ENCODE measurements at places on chromosomes 16 and 17.

DNA sequence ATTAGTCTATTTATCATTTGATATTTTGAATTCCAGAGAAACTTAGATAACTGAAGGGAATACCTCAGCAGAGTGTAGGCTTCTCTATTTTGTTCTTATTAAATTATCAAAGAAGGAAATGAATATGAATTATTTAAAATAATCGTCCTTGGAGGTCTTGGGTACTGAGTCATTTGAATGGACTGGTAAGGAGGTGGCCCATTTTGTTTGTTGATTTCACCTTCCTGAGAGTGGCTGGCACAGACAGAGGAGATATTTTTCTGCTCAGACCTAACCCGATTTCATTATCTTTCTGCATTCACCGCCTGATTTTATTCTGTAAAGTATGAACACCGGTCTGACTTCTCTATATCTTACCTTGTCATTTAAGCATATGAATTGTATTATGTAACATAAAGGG, 88.0 kb downstream of the USP22 start:
- no peak for DNase-seq

GRCh38 chr17:51263006-51263405, 2.7 kb downstream of the UTP18 start:
- DNase-seq: no peak

GRCh38 chr17:66018786-66019185, 173.1 kb downstream of the CEP112 start:
- DNase-seq: no peak

DNA sequence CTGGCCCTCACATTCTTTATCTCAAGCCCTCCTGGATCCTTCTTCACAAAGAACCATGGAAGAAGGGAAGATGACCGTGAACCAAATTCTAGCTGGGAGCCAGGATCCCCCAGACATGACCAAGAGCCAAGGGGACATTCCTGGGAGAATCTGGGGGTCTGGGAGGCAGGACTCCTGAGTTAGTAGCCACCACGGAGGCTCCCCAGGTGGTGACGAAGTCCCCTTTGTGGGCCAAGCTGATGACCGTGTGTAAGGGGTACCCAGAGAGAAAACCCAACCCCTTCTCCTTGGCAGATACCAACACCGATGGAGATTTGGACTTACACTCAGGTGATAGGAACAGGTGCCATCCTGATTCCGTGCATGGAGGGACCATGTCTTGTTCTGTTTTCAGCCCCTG, 6.8 kb upstream of the GFAP start:
- DNase-seq: no peak

GRCh38 chr16:684961-685696, 995 bp upstream of the JMJD8 start:
- DNase-seq: peak; percentile 77

- no peak for DNase-seq
Observed at GRCh38 chr16:47732122-47732521, 271.0 kb downstream of the PHKB start.

DNA sequence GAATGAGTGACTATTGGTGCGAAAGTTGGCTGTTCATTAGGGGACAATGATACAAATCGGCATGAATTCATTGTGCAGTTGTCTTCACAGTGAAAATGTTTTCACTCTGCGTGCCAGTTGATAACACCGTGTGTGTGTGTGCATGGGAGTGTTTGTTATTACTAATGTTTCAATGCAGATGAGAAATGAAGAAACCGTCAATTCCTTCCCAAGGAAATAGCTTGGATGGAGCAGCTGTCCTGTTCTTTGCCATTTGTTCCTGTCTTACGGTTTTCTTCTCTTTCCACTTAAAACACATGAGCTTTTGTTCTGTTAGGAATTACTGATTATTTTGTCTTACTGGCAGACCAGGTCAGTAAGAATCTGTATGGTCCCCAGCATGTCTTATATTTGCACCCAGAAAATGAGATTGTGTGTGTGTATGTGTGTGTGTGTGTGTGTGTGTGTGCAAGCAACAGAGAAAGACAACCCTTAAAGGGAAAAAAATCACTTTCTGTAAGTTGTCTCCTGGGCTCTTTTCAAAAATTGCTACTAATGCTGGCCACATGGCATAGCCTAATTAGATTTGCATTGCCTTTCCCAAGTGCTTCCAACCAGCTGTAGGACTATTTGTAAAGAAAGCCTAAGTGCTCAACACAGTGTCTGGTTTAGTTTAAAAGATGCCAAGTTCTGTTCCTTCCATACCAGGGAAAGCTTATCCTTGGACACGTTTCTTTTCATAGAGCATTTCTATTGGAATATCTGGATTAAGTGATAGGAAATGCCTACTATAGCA, 23.8 kb downstream of the SHISA9 start:
- no peak for DNase-seq

DNA sequence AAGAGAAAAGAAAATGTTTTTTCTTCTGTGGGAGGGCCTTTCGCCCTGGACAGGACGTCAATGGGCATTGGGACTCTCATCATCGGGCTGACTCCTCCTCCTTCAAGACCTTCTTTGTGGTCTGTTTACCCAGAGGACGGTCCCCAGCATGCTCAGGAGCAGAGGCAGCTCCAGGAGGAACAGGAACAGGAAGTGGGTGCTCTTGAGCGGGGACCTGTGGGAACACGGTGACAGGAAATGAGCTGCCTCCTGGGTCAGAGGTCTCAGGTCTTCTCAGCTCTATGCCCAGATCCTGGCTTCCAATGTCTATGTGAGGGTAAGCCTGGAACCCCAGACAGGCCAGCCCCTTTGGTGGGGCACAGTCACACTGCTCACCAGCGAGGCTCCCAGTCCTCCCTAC, 12.2 kb downstream of the CD300LD start:
- DNase-seq: no peak

GRCh38 chr16:83915081-83915480, 16.2 kb downstream of the MLYCD start:
- DNase-seq: no peak

DNA sequence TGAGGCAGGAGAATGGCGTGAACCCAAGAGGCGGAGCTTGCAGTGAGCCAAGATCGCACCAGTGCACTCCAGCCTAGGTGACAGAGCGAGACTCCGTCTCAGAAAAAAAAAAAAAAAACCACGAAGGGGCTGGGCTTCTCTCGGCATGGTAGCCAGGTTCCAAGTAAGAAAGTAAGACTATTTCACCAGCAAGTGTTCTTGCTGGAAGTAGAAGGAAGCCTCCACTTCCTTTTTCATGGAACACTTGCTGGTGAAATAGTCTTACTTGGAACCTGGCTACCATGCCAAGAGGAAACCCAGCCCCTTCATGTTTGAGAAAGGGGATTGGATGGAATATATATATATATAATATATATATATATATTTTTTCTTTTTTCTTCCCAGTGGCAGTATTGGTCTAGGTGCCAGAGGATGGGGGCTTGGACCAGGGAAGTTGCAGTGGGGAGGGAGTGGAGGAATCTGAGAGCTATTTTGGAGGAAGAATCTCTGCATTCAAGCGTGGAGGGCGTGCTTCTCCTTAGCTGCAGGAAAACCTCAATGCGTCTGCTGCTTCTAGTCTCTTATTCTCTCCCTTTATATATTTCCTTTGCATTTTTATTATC, 7.2 kb upstream of the N4BP1 start:
- DNase-seq: no peak

GRCh38 chr17:8315764-8316217, 5.8 kb downstream of the ARHGEF15 start:
- DNase-seq: peak; percentile 41

- DNase-seq: no peak
Observed at GRCh38 chr17:11122908-11123307, 118.1 kb upstream of the SHISA6 start.

- peak; percentile 20 for DNase-seq
Observed at GRCh38 chr16:56682703-56683397, 580 bp downstream of the MT1X start.

DNA sequence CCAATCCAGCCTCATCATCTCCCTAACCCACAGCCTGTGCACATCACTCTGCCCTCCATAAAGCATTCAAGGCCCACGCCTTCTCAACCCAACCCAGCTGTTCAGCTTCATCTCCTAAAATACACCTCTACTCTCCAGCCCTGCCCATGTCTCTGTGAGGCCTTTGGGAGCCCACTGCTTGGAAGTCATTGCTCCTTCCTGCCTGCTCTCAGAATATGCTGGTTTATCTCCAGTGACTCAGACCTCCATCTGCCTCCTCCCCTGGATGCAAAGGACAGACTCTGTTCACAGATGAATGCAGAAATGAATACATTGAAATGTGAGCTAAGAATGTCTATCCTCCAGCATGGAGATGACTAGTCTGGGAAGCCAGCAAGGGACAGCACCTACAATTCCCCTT, 19.0 kb downstream of the KCNG4 start:
- no peak for DNase-seq

DNA sequence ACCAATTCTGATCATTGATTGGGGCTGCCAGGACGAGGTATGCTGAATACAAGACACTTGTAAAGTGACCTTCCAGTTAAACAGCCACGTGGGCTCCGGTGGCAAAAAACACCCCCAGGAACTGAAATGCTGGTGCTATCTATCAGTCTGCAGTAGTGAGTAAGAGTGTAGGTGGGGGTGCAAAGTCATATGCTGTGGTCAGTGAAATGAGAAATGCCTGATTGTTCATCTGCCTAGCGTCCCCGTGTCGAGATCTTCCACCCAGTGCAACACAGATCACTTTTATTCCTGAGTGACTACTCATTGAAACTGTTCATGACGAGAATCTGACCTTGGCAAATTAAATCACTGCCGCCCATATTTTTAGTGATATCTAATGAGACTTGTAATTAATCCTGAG, 806.5 kb upstream of the GOT2 start:
- no peak for DNase-seq

DNA sequence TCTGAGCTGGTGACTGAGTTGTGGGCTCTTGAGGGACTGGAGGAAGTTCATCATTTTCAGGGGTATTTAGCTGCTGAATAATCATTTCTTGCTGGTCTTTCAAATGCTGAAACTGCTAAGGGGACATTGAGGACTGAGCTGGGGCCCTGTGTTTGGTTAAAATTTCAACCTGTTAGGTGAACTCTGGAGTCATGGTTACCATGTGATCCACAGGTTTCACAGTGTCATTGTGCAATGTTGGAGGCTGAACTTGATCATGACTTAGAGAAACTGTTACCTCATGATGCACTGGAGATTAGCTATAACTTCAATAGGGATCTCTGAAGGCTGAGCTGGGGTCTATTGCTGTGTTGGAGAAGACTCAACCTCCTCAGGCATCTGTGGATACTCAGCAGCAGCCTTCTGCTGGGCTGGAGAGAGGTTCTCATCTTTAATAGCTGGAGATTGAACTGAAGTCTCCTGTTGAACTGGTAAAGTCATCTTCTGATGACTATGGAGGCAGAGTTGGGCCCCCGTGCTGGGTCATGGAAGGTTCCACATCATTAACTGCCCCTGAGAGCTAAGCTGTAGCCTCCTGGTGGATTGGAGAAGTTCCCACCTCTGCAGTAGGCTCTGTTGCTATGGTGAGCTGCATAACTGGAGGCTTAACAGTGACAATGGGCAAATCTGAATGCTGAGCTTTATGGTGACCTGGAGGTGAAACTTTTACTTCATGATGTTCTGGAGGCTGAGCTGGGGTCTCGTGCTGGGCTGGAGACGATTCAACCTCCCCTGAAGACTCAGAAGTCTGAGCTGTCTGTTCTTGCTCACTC, 15.2 kb downstream of the RDM1 start:
- no peak for DNase-seq

GRCh38 chr16:11354733-11355574, 9.7 kb downstream of the RMI2 start:
- no peak for DNase-seq

DNA sequence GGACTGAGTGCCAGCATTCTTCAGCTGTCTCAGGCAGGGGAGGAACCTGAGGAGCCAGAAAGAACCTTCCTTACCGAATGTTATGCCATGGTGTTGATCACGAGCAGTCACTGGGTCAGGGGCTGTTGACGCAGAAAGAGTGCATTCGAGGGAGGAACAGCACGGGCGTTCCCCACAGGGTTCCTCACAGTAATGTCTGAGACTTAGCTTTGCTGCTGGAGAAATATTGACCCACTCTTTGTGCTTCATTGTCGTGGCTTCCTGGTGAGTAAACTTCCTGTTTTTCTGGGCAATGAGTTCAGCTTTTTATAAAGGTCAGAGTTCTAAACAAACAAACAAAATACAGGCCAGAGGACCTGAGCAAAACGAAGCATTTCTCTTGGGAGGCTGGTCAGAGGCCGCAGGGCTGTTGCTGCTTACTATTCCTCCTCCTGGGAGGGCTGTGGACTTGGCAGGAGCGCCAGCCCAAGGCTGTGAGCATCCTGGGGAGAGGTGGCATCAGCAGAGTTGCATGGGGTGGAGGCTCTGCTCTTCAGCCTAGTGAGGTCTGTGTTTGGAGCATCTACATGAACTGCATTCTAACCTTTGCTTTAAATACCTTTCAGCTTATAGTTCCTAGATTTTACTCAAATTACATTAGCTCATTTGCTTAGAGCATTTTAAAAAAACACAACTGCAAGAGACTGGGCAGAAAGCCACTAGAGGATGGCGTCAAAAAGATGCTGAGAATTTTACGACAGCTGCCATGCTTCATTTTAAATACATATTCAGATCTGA, 143.1 kb upstream of the CACNG5 start:
- no peak for DNase-seq

DNA sequence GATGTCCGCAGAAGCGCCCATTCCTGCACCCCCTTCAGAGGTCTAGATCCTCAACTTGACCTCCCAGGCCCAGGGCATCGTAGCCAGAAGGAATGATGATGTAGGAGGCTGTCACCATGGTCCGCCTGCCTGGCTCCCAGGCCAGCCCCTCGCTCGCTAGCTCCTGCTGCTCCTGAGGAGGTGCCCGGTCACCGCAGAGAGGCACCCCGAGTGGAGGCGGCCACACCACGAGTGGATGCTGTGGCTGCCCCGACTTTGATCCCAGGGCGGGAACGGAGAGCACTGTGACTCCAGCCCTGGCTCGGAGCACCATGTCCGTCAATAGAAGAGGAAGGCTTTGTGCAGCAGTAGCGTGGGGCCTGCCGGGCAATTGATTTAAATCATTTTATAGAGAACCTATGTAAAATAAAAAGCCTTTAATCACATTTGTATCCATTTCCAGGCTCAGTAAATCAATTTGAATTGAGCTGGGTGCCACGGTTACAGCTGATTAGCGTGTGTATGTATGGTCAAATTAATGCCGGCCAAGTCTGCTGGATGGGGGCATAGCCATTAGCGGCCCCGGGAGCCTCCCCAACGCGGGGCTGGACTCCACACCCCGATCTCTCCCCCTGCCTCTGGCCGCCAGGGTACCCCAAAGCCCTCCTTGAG, 122.6 kb upstream of the GSE1 start:
- DNase-seq: no peak

DNA sequence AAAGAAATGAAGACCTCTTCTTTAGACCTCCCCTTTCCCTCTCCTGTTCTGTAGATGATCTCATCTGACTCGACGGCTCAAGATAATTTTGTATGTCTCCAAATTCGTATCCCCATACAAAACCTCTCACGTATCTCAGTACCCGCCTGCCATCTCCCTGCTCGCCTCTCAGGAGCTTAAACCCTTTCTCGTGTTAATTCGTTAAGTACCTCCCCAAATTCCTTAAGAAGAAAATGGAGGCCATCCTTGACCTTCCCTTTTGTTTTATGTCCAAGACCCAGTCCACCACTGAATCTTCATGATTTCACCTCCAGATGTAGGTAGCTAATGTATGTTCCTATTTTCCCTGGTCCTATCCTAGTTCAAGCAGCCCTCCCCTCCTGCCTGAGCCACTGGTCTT, 41.6 kb downstream of the OR3A1 start:
- no peak for DNase-seq

- DNase-seq: no peak
Observed at GRCh38 chr17:2602597-2603017, 9.2 kb downstream of the PAFAH1B1 start.

Data from NCI-H526 (cell line).